ENCODE measurements at places on chromosomes 13 and 19.

GRCh38 chr13:40355126-40355724 lies 311.2 kb downstream of the FOXO1 start:
- no peak for DNase-seq

GRCh38 chr19:40376286-40376862 lies 13.6 kb downstream of the HIPK4 start:
- DNase-seq: no peak

DNA sequence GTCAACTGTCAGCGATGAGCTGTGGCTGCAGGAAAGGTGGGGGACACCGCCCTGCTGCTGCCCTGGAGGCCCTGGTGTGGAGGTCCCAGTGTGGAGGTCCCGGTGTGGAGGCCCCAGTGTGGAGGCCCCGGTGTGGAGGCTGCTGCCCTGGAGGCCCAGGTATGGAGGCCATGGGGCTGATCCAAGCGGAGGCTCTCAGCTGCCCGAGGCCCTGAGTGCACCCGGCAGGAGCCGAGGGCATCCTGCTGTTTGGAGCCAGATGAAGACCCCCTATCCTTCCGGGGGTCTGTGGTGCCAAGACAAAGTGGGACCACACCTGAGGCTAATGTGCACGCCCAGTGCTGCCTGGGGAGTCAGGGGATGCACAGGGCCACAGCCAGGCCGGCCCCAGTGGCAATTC lies 210.4 kb upstream of the SOX1 start:
- DNase-seq: no peak

GRCh38 chr13:49307365-49307764 lies 59.6 kb downstream of the CDADC1 start:
- no peak for DNase-seq

GRCh38 chr13:71979616-71980015 lies 112.6 kb upstream of the DACH1 start:
- DNase-seq: peak; percentile 26

GRCh38 chr19:21321996-21322395 lies 7.2 kb downstream of the ZNF708 start:
- DNase-seq: no peak

DNA sequence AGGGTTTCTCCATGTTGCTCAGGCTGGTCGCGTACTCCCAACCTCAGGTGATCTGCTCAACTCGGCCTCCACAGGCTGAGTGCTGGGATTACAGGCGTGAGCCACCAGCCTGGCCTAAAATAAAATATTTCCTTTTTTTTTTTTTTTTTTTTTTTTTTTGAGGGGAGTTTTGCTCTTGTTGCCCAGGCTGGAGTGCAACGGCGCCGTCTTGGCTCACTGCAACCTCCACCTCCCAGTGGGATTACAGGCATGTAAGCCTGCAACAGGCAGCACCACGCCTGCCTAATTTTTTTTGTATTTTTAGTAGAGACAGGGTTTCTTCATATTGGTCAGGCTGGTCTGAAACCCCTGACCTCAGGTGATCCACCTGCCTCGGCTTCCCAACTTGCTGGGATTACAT lies 4.9 kb downstream of the ZNF506 start:
- no peak for DNase-seq

DNA sequence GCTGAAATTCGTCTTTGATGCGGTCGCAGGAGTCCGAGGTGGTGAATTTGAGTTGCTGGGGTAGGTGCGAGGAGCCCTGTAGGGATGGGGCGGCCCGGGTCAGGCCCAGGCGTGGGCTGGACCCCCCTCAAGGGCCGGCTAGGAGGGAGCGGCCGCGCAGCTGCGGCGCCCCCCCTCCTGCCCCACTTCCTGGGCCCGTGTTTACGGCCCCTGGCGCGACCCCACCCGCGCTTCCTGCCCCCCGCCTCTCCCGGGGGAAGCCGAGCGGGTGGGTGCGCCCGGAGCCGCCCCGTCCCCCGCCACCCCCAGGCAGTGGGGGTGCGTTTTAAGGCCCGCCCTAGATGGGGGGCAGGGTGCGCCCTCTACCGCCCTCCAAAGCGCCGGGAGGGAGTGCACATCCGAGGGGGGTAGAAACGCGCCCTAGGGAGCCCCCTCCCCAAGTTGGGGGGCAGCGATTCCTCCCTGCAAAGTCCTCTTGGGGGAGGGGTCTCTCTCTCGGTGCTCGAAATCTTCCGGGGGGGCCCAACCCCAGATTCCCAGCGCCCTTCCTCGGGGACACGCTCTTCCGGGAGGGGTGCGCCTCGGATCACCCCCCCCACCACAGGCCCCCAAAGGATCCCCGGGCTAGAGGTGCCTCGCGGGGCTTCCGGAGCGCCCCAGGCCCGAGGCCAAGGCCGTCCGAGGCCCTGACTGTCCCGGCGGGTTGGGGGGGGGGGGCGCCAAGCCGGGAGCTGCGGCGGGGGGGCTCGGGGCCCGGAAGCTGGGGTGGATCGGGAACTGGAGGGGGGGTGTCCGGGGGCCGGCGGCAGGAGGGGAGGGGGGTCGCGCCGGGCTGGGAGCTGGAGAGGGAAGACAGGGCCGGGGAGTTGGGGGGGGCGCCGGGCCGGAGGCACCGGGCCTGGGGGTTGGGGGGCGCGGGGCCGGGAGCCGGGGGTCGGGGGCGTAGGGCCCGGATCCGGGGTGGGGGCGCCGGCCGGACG lies 823 bp downstream of the TLE5 start:
- DNase-seq: peak; percentile 81

DNA sequence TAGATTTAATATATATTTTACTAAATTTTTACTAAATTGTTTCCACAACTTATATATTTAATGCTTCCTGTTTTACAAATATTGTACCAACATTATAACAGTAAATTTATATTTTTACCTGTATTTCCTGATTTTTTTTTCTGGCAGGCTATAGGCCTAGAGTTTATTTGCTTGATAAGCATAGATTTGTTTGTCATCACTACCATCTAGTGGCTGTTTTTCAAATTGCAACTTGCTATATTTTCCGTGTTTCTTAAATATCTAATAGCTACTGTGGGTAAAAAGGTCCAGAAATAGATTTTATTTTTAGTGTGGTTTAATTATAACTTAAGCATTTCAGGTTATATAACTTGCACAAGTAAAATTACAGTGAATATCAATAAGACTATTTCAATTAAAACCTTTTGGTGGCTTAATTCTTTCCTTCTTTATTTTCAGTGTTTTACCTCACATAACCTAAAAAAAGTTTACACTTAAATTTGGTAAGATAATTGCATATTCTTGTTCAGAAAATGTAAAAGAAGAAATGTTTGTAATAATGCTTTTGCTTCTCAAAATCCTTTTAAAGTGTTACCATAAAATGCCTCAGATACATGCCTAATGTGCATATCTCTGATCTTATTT lies 60.6 kb downstream of the NDFIP2 start:
- DNase-seq: peak; percentile 20

- DNase-seq: no peak
Measured at GRCh38 chr19:54551293-54551692, 22.3 kb upstream of the LILRA2 start.

DNA sequence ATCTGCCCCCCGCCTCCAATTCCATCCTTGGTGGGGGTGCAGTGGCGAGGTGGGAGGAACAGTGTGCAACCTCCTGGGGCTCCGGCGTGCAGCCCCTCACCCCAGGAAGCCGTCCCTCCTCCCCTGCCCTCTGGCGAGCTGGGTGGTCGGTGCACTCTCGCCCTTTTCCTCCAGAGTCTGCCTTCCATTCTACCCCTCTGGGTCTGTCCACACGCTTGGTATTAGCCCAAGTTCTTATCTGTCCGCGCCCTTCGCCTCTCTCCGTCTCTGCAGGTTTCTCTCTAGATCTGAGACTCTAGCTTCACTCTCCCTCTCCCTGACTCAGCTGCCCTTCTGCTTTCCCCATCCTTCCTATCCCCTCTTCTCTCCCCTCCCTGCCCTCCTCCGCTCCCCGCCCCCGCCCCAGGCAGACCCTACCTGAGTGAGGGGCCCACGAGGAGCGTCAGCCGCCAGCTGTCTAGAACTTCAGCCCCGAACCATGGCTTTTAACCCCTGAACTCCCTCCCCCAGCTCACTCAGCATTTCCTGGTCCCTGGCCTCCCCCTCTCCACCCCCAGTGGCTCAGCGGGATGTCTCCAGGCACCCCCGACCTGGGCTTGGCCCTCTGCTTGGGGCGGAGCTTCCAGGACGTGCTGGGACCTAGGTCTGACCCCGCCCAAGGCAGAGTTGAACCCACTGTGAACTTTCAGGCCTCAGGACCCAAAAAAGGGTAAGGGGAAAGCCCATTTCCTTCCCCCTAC lies 499 bp upstream of the KLK13 start:
- DNase-seq: no peak

GRCh38 chr13:23445794-23446193 lies 12.3 kb upstream of the SACS start:
- DNase-seq: no peak

DNA sequence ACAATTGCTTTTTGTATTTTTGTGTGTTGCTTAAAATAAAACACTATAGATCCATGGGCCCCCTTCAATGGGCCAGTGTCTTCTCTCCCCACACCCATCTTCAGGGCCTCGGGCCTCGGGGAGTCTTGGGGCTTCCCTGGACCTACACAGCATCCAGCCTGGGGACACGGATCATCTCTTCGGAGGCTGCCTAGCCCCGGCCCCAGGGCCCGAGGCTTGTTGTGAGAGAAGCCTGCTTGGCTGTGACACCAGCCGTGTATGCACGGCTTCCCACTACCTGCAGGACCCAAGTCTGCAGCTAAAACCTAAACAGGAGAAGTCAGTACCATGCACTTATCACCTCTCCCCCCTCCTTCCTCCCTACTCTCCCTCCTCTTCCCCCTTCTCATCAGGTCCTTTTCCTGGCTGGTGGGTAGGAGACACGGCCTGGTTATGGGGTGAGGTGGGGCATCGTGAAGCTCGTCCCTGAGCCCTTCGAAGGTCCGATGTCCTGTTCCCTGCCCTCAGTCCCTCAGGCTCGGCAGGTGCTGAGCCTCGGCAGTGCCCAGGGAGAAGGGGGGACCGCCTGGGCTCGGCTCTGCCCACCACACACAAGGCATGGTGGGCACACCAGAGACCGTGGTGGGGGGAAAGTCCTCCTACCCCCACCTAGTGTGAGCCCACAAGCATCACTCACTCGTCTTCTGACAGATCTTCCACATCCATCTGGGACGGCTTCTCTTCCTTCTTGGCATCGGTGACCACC lies 9.5 kb downstream of the C13orf46 start:
- DNase-seq: no peak

DNA sequence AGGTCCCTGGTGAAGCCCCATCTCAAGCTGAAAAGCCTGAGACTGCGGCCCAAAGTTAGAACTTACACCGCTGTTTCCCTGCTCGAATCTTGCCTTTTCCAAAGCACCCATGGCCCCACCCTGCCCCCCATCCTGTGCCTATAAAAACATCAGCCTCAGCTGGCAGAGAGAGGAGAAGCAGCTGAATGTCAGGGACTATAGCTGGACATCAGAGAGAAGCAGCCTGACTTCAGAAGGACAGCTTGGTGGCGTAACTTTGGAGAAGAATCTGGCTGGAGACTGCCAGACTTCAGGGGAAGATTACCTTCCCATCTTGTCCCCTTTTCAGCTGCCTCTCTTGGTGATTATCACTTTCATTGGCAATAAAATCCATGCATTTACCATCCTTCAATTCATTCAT lies 9.3 kb upstream of the RCBTB2 start:
- DNase-seq: no peak

- DNase-seq: no peak
Measured at GRCh38 chr13:29081036-29081435, 260.9 kb downstream of the MTUS2 start.

DNA sequence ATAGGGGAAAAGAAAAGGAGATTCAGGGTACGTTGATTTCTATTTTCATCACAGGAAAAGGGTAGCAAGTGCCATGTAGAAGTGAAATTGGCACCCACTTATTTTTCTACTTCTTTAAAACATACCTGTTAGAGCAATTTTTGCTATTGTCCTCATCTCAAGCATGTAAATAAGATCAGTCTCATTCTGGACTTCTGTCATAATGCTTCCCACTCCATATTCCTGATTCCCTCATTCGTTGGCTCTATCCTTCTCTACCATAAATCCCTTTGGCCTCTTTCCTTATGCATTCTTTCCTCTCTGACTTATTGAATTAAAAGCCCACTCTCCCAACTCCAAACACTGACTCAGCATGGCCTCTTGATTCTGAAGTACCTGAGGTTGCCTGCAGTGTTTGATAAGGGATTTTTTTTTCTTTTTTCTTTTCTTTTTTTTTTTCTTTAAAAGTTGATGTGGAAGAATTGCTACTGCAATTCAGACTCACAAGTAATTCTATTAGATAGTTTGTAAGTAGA lies 465.7 kb downstream of the SLITRK6 start:
- no peak for DNase-seq

- DNase-seq: no peak
Measured at GRCh38 chr19:3668331-3669081, 31.8 kb downstream of the PIP5K1C start.
